ENCODE measurements at places on chromosomes 2 and 18. TPM values are rescaled to one million over a fixed set of nuclear protein-coding genes. Genes with fewer than 3 reads are reported as not detected.

Gene SERPINB12
- not detected for total RNA-seq

Gene ALLC
- not detected for total RNA-seq

Gene CACNB4
- 2.9 TPM for total RNA-seq

Gene FAP
- total RNA-seq = 1.3 TPM

Gene VIT
- not detected for total RNA-seq

Gene DCTN1
- total RNA-seq = 206 TPM

Gene C2orf92
- 8.5 TPM for total RNA-seq
